Lower leg skin (tissue), 4 donors: ENCODE measurements at places on chromosomes 2 and 18.
A peak's percentile ranks its signal among the peaks of the same experiment; 100 is the strongest.

DNA sequence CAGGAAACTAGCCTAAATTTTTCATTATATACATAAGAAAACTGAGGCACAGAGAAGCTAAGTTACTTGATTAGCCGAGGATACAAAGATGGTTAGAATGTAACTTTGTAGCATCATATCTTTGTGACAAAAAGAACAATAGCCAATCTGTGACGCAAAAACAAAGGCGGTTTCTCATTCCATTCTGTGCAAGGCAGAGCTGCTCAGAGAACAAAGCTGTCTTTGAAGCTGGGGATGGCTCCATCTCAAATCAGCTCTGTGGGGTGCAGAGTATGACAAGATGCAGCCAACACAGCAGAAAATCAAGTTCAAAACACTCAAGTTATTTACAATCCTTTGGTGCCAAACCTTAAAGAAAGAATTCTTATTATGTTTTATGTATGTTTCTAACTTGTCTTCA, 81.9 kb upstream of the VWC2L start:
- DNase-seq = no peak

DNA sequence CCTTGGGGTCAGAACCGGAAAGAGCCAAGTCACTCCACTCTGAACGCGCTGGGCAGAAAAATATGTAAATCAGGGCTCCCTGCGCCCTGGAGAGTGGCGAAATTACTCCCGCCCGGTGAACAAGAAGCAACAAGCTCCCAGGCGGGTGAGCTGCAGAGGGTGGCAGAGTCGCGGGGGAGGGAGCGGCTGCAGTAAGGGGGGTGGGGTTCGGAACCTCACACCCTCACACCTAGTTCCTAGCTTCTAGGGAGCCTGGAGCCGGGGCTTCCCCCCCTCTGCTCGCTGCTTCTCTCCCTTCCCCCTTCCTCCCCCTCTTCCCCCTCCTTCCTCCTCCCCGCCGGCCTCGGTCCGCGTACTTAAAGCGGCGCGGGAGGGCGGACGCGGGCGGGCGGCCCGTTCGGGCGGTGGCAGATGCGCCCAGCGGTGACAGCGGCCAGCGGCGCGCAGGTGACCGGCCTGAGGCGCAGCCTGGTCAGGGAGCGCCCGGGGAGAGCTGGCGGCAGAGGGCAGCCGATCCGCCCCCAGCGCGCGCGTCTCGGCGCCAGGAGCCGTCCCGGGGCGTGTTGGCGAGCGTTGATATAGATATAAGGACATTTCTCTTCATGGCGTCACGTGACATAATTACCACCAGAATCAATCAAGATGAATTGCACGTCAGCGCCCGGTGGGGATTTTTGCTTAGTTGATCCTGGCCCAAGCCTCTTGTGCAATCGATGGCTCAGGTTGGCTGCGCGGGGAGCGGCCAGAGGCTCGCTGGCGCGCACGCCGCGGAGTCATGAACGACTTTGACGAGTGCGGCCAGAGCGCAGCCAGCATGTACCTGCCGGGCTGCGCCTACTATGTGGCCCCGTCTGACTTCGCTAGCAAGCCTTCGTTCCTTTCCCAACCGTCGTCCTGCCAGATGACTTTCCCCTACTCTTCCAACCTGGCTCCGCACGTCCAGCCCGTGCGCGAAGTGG, at the start of gene HOXD11:
Gene HOXD11 (plus strand): TSS at position 700 of the 959 bp plus-strand sequence. CDS start 76 bp downstream, at position 776.
- no peak for DNase-seq

- no peak for DNase-seq
These were observed 957.1 kb upstream of the CHAC2 start for GRCh38 chr2:52810460-52810859.

DNA sequence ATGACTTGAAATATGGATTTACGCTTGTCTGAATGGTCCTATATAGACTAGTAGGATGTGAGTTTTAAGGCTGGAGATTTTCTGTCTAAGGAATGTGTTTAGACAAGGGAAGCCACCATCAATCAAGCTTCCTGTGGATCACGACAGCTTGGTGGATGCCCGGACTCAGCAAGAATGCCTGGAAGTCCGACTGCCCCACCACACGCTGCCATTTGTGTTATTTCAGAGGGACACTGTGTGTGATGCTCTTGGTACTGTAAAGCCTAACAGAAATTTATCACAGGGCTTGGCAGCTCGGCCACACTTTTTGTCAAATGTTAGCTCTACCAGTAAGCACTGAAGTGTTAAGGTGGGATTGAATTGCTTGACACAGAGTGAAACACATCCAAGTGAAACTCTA, 127.1 kb upstream of the CDH7 start:
- DNase-seq = no peak

DNA sequence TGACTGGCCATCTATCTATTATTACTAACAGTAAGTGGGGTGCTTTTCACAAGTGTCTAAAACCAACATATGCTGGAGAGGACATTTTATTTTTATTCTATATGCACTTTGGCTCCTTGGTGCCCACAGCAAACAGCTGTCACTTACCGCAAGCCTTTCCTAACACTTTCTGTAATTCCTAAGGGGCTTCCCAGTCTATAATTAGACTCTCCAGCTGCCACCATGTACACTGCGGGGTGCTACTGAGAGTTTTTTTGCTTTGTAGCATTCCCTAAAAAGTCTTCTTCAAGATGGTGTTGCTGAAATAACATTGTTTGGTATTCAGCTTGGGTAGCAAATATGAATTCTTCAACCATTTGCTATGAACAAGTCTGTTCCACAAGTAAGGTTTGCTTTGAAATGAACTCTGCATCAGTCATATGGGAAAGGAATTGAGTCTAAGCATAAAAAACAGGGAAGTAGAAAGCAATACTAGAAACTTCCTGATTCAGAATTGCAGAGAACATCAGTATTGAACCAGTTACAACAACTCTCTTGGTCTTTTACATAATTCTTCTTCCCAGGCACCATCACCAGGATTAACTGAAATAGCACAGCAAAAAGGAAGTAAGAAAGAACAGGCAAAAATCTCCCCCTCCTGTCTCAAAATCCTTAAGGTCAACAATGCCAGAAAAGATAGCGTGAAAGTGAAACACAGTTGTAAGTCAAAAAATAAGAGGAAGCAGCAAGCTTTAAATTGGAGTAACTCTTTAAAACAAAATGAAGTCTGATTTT, 28.6 kb downstream of the EPB41L3 start:
- DNase-seq = no peak

GRCh38 chr18:60471652-60472051, 99.1 kb upstream of the MC4R start:
- DNase-seq = no peak

DNA sequence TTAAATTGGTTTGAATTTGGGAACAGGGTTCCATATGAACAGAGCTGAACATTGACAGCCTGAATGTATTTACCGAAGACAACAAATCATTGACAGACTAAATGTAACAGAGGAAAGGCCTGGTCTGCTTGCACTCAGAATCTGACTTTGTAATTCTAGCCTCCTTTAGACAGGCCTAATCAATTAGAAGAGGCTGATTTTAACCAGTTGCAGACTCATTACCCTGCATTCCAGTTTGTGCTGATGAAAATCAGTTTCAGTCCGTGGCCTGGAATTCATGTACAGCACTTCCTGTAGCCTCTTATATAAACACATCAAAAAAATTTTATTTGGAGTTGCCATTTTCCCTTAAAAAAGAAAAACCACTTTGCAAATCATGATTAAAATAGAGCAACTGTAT, 93.1 kb upstream of the ZFP36L2 start:
- DNase-seq = no peak

GRCh38 chr2:109348190-109348589, 219.2 kb downstream of the SH3RF3 start:
- DNase-seq = peak; percentile 40

GRCh38 chr2:75647771-75648170, 1.2 kb downstream of the MRPL19 start:
- no peak for DNase-seq

GRCh38 chr18:74563999-74564398, 29.7 kb downstream of the CNDP1 start:
- DNase-seq = no peak

GRCh38 chr18:63140997-63141777, 178.4 kb downstream of the BCL2 start:
- DNase-seq = no peak

DNA sequence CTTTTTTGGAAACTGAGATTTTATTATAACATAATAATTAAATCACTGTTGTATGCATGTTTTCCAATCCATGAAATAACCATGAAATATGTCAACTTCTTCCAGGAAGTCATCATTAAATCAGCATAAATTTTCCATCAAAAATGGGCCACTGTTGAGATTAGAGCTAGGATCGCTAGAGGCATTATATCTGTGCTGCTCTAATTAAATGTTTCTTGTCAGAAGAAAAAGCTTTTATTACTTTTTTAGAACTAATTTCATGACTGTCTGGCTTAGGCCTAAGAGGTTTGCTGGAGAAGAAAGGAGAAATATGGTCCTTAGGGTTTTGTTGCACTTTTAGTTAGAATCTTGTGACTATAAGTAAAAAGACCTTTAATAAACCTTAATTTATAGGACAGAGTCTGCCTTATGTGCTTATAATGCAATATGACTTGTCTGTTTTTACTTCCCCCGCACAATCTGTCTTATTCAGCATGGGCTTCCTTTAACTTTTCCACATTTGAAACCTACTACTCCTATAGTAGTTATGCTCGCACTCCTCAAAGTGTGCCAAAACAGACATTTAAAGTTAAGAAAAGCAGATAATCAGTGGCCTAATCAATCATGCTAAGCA, 363.4 kb upstream of the GCFC2 start:
- DNase-seq = no peak

- no peak for DNase-seq
These were observed 57.2 kb upstream of the LYPD6B start for GRCh38 chr2:148981324-148981723.

- DNase-seq = no peak
These were observed 506.7 kb upstream of the CNTNAP5 start for GRCh38 chr2:123518367-123518766.

DNA sequence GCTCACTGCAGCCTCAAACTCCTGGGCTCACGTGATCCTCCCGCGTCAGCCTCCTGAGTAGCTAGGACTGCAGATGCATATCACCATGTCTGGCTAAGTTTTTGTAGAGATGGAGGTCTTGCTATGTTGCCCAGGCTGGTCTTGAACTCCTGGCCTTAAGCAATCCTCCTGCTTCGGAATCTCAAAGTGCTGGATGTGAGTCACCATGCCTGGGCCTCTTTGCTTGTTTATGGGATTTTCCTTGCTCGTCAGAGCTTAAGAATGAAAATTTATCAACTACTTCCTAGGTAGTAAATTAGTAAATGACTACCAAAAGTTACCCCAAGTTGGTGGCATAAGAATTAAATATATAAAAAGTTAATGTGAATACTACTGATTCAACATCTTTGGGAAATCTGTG, 51.0 kb downstream of the ACTR3 start:
- no peak for DNase-seq

DNA sequence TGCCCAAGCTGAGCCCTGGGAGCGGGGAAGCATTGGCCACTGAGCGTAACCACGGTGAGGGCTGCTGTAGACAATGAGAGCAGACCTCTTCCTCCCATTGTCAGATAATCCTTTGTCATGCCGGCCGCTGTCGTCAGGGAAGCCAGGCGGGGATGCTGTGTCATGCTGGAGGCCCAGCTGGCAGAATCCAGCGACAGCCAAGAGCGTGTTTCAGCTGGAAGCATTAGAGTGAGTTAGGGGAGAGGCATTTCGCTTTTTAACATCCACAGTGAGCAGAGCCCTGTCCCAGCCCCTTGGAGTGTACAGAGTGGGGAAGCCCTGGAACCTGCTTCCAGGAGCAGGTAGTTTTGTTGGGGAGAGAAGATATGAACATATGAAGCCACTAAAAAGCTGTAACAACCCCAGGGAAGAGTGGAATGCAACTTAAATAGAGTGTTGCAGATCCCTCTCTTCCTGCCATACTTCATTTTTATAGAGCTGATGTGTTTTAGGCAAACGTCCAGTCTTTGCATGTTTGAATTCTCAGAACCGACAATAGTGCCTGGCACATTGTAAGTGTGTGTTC, 7.0 kb downstream of the CTIF start:
- DNase-seq = peak; percentile 30

DNA sequence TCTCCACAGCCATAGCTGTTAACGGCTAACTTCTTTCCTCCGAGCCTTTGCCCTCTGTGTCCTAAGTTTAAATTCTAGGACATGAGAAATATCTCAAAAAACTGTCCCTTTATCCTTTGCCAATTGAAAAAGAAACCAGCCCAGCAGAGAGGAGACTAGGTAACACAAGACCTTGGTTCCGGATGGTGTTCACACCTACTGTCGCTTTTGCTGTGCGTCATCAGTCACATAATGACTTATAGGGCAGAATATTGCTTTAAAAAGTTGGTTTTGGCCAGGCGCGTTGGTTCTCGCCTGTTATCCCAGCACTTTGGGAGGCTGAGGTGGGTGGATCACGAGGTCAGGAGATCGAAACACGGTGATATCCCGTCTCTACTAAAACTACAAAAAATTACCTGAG, 66.2 kb downstream of the SP3 start:
- DNase-seq = no peak

DNA sequence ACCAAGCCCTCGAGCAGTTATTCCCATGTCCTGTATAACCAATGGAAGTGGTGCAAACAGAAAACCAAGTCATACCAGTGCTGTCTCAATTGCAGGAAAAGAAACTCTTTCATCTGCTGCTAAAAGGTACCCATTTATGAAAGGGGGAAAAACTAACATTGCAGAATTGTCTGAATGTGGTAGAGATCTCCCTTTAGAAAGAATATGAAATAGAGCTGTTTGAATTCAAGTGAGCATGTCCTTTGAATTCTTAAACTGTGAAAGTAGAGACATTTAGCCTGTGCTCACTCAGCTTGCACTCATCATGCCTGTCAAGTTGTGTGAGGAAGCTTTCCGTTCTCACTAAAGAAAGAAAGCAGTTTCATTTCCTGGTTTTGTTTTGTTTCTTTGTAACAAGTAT, 87.4 kb downstream of the EML4 start:
- no peak for DNase-seq

GRCh38 chr2:189425676-189426075, 15.6 kb upstream of the WDR75 start:
- no peak for DNase-seq

GRCh38 chr18:44517136-44517535, 163.6 kb upstream of the SETBP1 start:
- DNase-seq = no peak

DNA sequence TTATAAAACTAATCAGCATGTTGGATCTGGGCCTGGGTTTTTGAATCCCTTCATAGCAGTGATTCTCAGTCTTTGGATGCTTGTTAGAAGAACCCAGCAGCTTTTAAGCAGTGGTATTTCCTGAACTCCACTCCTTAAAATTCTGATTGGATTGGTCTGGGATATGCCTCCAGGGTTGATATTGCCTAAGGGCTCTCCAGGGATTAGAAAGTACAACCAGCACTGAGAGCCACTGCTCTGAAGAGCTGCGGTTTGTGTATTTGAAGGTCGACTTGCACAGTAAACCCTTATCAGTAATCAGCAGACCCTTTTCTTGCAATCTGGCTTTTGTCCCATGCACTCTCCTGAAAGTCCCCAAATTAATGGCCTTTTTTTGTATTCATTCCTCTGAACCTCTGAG, 17.0 kb upstream of the RBMS1 start:
- no peak for DNase-seq
